Right ventricle myocardium superior (tissue), 1 donor: ENCODE measurements at places on chromosomes 3 and 15.
A peak's percentile ranks its signal among the peaks of the same experiment; 100 is the strongest.

GRCh38 chr15:42138968-42139386 is 17.5 kb downstream of the PLA2G4F start:
- no peak for DNase-seq

DNA sequence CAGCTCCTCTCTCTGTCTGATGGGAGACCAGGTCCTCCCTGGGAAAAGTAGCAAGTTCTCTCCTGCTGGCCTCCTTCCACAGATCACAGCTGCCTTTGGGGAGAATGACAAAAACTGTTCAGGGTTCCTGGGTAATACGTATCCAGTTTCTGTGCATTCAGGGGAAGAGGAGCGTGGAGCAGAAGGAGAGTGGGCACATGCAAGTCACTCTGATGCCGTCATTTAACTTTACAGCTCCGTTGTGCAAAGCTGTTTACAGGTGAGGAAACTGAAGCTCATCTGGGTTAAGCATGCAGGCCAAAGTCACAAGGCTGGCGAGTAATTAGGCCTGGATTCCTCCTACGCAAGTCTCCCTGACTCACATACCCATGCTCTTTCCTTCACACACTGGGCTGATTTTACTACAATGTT is 7.5 kb upstream of the TM4SF1 start:
- no peak for DNase-seq

- DNase-seq, result no peak
These were observed 72.8 kb upstream of the CTNNB1 start for GRCh38 chr3:41126472-41126871.

DNA sequence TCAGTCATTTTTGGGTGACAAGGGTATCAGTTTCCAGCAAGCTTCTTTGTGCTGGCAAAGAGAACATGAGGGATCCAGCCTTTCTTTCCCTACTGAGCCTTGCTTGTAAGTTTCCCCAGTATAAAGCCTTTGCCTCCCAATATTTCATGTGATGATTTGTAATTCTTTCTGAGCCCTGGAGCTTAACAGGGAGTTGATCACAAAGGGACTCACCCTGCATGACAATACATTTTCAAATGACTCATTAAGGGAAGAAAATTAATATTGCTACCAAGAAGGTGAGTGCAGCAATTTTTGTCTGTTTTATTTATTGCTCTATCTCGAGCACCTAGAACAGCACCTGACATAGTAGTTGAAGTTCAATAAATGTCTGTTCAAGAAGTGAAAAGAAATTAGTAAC is 27.7 kb downstream of the OXSM start:
- DNase-seq, result no peak

- DNase-seq, result no peak
These were observed 1.1 kb upstream of the PLD1 start for GRCh38 chr3:171811295-171811912.

- DNase-seq, result no peak
These were observed 7.5 kb downstream of the CDAN1 start for GRCh38 chr15:42729409-42729808.

DNA sequence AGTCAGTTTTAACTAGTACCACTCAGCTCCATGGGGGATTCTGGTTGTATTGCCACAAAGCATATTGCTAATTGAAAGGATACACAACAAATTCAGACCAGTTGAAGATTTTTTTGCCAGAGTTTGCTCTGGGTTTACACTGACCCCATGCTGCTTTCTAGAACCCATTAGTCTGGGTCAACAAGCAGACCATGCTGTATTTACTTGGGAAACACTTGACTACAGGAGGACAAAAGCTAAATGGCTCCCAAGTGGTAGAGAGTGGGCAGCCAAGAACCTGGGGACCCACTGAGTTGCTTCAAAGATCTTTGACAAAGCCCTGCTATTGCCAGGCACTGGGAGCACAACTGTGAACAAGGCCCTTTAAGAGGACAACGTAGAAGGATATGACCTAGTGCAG is 86.8 kb upstream of the PSMD6 start:
- no peak for DNase-seq

DNA sequence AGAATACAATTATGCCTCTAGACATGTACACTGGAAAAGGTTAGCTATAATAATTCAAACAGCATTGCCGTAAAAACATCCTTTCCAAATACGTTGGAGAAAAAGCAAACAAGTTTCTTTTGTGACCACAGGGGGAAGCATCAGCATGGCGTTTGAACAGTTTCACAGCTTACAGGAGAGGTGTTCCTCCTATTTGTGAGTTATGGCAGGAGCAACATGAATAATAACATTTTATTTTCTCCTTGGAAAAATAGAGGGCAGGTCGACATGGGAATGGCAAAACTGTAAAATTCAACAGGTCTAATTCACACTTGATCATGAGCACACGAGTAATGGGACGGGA is 39.7 kb upstream of the GADL1 start:
- no peak for DNase-seq

DNA sequence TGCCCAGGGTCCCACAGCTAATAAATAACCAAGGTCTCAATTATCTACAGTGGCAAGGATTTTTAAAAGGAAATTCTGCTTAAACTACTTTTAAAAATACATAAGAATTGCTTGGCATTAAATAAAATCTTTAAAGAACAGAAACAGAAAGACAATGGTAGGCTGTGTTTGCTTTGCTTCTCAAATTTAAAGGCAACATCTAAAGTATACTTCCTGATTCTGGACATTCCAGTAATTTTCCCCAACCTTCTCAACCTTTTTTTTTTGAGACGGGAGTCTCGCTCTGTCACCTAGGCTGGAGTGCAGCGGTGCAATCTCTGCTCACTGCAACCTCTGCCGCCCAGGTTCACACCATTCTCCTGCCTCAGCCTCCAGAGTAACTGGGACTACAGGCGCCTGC is 5.3 kb downstream of the VPS13C start:
- no peak for DNase-seq

DNA sequence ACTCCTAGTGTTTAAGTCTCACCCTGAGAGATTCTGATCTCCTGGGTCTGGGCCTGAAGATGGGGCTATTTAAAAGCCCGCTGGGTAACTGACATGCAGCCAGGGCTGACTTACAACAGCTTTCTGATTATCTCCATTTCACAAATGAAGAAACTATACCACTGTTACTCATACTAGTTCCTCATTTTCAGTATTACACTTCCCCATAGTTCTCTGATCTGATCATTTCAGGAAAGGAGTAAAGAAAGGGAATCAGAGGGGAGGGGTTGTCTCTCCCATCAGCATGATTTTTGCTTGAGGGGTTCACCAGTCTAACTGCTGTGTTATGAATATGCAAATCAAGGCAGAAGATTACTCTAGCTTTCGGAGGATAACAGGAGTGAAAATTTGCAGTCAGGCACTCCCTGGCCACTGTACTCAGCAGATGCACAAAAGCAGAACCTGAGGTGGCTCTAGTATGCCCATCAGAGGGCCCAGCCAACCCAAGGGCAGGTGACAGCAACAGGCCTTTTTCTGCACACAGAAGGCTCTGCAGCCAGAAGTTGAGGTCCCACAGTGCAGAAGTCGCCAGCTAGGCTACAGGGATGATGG is 59.4 kb downstream of the DAPK2 start:
- peak; percentile 64 for DNase-seq

DNA sequence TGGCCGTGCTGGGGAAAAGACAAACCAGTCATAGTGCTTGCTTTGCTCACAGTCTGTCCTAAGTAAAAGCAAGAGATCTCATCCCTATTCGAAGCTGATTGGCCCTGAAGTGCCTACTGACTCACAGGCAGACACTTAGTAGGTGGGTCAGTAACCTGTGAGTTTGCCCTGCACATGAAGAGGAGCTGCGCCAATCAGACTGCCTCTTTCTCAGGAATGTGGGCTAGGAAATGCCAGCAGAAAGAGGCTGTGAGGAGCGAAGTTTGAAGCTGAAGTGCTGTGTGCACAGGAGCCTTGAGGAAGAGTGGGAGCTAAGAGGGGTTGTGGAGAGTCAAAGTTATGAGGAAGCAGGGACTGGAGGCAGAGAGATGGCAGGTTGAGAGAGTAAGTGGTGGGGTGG is 126.8 kb downstream of the IL20RB start:
- no peak for DNase-seq

DNA sequence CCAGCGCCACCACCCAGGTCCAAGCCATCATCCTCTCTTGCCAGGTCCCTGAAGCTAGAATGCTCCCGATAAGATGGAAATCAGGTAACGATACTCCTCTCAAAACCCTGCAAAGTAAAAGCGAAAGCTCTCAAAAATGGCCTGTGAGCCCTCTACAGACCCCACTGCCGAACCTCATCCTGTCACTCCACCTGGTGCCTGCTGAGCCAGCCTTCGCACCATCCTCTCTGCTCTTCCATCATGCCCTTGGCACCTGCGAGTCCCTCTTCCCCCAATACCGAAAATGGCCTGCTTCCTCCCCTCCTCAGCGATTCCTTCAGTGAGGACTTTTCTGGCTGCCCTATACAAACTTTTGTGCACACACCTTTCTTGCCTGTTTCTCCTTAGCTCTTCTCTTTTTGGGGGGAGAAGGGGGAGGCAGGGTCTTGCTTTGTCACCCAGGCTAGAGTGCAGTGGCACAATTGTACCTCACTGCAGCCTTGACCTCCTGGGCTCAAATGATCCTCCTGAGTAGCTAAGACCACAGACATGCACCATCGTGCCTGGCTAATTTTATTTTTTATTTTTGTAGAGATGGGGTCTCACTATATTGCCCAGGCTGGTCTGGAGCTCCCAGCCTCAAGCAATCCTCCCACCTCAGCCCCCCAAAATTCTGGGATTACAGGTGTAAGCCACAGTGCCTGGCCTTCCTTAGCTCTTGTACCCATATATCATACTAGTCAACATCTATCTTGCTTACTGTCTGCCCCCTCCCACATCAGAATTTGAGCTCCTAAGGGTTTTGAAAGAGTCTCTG is 3.0 kb downstream of the IDH2 start:
- no peak for DNase-seq

DNA sequence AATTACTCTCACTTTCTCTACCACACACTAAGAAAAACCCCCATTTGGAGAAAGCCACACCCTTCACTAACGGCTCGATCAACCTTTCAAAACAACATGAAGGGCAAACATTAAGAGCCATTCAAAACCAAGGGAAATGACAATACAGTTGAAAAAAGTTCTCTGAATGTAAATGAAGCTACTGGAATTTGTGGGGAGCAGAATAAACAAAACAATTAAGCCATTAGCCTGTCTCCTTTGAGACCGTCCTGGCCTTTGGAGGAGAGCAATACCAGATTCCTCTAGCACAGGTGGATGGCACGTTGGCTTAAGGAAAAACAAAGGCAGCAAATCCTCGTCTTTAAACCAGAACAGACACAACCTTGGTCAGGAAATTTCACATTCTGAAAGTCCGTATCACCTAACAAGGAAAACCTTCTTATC is 18.7 kb downstream of the MYO1E start:
- DNase-seq, result no peak

DNA sequence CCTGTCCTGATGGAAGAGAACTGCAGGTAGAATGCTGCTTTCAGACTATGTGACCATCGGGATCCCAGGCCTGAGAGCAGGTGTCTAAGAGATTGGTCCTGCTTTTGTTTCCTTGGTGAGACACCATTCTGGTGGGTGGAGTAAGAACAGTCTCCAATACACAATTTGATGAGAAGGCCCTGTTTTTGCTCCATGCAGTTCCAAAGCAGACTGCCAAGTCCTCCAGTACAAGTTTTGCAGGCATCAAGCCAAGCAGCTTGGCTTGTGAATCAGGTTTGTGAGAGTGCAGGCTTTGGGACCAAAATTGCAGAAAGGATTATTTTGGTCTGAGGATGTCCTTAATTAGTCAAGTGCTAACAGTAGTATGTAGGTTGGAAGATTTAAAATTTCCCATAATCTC is 381.6 kb downstream of the FOXP1 start:
- DNase-seq, result peak; percentile 78
